ENCODE measurements at places on chromosomes 11 and 22.

DNA sequence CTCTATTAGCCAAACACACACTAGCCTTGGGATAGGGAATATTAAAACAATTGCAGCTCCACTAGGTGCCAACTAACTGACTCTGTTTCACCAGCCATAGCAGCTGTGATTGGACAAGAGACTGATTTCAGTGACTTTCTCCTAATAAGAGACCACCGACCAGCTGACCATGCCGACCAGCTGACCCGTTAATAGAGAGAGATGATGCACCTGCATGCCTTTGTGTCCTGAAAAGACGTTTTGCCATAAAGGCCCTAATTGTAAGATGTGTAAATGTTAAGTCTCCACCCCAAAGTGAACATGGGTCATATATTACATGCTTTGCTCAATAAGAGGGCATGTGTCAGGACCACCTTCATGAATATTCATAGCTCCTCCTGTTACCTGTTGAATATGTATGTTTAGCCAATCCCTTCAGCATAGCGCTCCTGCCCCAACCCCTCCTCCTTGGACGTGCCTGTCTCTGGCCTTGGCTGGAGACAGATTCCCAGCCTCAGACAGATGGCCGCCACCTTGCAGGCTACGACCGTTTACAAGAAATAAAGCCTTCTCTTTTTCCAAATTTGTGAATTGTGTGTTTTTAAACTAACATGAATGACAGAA, 1.3 kb upstream of the NADSYN1 start:
- DNase-seq, result no peak

DNA sequence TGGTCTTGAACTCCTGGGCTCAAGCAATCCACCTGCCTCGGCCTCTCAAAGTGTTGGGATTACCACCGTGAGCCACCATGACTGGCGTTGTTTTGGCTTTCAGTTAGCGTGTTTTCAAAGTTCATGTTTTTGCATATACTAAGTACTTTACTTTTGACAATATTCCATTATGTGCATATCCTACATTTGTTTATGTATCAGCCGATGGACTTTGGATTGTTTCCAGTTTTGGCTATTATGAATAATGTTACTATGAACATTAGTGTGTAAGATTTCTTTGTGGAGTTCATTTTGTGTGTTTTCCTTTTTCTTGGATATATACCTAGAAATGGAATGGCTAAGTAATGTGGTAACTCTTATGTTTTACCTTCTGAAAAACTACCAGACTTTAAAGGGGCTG, 9.9 kb downstream of the CSTF3 start:
- no peak for DNase-seq

DNA sequence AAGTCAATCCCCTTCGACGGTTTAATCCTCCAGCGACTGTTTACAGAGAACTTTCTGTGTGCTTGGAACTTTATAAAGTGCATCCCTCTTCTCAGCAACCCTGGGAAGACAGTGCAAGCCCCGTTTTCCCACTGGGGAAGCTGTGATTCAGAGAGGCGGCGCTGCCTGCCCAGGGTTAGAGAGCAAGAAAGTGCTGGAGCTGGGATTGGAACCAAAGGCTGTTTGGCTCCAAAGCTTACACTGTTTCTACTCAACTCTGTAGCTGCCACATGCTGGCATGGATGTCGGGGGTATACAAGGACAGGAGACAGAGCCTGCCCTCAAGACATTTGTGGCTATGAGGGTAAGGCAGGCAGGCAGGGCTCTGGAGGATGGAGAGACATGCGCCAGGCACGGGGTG, 13.0 kb downstream of the FBLN1 start:
- no peak for DNase-seq

DNA sequence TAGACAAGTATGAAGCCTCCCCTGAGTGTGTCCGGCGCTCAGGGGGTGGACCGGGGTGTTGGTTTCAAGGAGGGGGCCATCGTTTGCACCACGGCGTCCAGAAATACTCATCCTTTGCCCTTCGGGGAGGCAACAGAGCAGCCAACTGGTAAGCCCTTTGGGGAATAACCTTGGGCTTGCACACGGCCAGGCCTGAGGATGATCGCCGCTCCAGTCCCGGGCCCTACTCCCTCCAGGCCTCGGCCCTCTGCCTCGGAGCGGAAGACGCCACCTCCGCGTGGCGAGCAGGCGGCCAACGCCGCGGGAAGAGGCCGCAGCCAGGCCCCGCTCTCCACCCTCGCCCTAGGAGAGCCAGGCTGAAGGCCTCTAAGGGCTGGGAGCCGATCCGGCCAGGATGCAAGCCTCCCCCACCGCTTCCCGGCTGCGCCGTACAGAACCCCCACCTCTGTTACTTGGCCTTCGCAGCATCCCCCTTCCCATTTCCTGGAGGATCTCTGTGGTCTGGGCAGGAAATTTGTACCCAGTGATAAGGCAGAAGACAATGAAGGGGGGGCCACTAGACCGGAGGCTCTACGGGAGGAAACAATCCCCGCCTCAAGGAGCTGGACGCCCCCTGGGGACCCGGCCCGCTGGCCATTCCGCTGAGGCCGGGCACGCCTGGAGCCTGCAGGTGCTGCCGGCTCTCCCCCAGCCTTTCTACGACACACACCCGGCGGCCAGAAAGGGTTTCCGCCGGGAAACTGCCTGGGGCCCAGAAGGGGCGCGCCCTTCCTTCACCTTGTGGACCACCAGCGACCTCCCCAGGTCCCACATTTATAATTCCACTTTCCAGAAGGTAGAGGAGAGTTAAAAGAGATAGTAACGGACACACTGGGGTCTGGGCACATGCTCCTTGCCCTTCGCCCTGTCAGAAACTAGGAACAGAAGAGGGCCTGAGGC, 2.6 kb downstream of the ESAM start:
- no peak for DNase-seq

- no peak for DNase-seq
Observed at GRCh38 chr11:26944866-26945664, 48.8 kb upstream of the FIBIN start.

GRCh38 chr11:78946945-78947902, 372.6 kb upstream of the NARS2 start:
- DNase-seq, result no peak

GRCh38 chr11:15801616-15802015, 554.7 kb downstream of the SOX6 start:
- DNase-seq, result no peak

- DNase-seq, result no peak
Observed at GRCh38 chr11:75827562-75827961, 12.6 kb downstream of the UVRAG start.

DNA sequence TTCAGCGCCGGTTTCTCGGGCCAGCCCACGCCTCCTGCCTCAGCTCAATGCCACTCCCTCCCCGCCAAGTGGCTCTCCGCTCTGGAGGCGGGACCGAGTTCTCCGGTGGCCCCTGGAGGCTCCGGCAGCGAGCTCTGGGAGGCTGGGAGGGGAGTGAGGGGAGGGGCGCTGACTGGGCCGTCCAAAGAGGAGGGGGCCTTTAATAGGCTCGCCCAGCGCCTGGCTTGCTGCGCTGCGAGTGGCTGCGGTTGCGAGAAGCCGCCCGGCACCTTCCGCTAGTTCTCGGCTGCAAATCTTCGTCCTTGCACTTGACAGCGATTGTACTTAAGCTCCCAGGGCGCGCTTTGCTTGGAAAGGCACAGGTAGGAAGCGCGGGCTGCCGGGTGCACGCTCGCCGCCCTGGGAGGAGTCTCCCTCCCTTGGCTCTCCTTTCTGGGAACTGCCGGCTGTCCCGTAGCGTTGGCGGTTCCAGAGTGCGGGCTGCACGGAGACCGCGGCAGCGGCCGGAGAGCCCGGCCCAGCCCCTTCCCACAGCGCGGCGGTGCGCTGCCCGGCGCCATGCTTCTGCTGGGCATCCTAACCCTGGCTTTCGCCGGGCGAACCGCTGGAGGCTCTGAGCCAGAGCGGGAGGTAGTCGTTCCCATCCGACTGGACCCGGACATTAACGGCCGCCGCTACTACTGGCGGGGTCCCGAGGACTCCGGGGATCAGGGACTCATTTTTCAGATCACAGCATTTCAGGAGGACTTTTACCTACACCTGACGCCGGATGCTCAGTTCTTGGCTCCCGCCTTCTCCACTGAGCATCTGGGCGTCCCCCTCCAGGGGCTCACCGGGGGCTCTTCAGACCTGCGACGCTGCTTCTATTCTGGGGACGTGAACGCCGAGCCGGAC, at the start of gene ADAMTS15:
Gene ADAMTS15 (plus strand): TSS at position 230 of the 894 bp plus-strand sequence. CDS start 329 bp downstream, at position 559.
- no peak for DNase-seq

DNA sequence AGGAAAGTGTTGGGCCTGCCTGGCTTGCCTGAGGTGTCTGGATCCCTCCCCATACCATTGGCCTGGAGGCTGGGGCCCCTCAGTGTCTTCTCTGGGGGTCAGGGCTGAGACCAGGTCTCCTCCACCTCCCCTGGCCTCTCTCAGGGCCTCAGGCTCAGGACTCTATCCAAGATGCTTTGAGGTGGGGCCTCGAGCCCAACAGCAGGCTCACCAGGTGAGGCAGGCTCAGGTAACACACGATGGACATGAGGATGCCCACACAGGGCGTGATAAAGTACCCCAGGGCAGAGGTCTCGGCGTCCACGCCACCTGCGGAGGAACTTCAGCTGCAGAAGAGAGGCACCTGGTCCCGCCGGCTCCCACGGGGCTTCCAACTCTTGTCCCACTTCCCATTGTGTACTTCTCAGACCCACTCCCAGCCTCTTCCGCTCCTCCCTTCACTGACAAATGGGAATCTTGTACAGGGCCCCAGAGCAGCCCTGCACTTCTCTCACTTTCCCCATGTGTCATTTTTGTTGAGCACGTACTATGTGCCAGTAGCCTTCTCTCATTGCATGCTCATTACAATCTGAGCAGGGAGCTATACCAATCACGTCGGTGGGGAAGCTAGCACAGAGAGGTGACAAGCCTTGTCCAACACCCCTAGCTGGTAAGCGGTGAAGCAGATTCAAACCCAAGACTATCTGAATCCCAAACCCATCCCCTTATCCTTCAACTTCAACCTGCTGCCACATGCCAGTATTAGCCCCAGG, 3.8 kb downstream of the SLC29A2 start:
- no peak for DNase-seq

GRCh38 chr11:11207428-11207827, 145.6 kb downstream of the CSNK2A3 start:
- no peak for DNase-seq

GRCh38 chr11:125728969-125729368, 17.1 kb upstream of the PATE1 start:
- DNase-seq, result no peak

- no peak for DNase-seq
Observed at GRCh38 chr11:90803831-90804230, 581.0 kb upstream of the CHORDC1 start.

- no peak for DNase-seq
Observed at GRCh38 chr11:45411228-45411946, 125.2 kb upstream of the SYT13 start.

DNA sequence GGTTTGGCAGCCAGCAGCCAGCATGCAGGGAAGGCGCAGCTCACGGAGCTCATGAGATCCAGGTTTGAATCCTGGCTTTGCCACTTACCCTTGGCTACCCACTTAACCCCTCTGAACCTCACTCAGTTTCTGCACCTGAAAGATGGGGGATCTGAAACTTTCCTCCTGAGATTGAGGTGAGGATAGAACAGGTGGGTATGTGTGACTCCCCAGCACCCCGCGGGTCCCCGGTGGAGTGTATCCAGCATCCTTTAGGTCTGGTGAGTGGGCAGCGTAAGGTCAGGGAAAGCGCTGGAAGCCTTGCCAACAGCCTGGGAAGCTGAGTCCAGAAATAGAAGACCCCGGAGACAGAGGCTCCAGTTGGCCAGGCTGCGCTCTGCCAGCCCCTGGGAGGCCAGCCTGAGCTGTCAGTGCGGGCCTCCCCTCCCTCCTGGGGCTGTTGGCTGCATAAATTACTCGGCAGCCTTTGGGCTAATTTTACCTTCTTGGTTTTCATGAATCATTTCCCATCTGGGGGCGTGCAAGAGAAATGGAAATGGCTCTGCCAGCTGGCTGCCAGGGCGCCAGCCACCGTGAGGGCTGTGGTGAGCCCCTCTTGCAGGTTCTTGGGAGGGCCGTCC, 17.6 kb downstream of the PRDM11 start:
- DNase-seq, result no peak

- no peak for DNase-seq
Observed at GRCh38 chr11:7251836-7252682, at the start of gene SYT9. SYT9 (plus strand) TSS chr11:7251904; CDS start chr11:7252187, 283 bp downstream.

GRCh38 chr11:95461858-95462257, 230.9 kb upstream of the SESN3 start:
- no peak for DNase-seq

- DNase-seq, result no peak
Observed at GRCh38 chr11:74742070-74742469, 6.6 kb upstream of the RNF169 start.

- no peak for DNase-seq
Observed at GRCh38 chr22:17930455-17931313, 93.7 kb downstream of the MICAL3 start.

GRCh38 chr11:86497310-86497709, 122.6 kb downstream of the CCDC81 start:
- no peak for DNase-seq

DNA sequence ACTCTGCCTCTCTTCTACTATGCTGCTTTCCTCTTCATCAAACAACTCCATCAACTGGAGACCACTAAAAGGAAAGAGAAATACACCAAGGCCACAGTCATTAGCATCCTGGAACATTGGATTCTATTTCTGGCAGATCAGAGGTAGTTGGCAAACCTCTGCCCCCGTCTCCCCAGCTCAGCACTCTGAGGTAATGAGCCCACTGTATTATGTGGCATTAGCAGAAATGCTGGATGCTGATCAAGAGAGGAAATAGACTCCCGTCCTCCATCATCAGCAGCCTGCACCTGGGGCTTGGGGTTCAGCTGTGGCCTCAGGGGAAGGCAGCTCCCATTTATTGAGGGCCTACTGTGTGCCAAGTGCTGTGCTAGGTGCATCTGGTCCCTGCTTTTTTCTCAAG, 9.0 kb upstream of the RASD2 start:
- no peak for DNase-seq

DNA sequence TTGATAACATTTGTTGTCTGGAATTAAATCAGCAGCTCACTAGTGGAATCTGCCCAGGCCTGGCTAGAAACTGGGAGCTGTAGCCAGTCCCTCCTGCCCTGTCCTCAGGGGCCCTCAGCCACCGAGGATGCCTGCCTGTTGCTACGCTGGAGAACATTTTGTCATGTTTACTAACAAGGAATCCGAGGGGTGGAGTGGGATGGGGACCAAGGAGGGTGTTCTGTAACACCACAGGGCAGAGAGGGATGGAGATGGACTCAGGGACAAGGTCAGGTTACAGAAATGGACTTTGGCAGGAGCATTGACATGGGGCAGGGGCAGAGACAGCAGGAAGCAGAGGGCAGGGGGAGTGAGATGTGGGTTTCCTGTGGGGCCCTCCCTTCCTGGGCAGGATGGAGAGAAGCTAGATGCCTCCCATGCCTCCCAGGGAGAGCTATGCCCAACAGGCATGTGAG, 45.8 kb upstream of the AMPD3 start:
- no peak for DNase-seq

Measured in activated CD4-positive, alpha-beta T cell treated with anti-CD3 and anti-CD28 coated beads for 1 hour (primary cell).